ENCODE measurements at places on chromosomes 6 and 20.

DNA sequence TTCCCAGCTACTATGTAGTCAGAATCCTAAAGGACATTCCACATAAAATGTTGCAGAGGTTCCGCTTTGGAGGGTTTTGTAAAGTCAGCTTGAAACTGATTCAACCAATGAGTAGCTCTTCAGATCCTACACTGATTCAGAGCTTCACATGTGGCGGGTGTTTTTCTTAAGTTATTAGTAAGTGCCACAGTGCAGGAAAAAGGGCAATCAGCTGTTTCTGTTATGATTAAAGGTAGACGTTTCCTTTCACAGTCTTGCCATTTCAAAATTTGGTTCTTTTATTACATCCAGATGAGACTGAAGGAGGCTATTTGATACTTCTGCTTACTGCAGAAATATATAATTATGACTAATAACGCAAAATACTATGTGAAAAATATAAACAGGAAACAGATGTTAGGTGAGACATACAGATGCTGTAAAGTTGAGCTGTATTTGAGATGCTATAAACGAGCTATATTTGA is 443.9 kb downstream of the CDKAL1 start:
- peak; percentile 82 for ATAC-seq

DNA sequence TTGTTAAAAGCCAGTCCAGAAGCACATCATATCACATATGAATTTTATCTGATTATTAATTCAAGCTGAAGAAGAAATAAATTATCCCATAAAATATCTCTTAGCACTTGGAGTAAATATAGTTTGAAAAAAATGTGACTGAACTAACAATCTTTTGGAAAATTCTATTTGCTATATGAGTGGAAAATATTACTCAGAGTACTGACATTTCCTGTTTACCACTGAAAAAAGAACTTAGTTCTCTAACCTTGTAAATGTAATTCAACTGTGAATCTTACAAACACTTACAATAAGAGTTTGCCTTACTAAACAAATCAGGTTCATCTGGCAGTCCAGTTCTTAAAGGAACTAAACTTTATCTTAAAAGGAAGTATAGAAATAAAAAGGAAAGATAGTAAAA is 44.2 kb downstream of the MOXD1 start:
- no peak for ATAC-seq

- no peak for ATAC-seq
Observed at GRCh38 chr20:64188091-64188490, 23.8 kb downstream of the MYT1 start.

GRCh38 chr20:3889489-3890397 is 556 bp downstream of the PANK2 start:
- peak; percentile 4 for ATAC-seq

- no peak for ATAC-seq
Observed at GRCh38 chr6:53326372-53327016, 22.3 kb downstream of the ELOVL5 start.

Measured in activated CD4-positive, CD25-positive, alpha-beta regulatory T cell treated with anti-CD3 and anti-CD28 coated beads, Interleukin-2, amount 50 U/mL, for 24 hours (primary cell).